A549 (cell line): ENCODE measurements at places on chromosomes 6 and 20. TPM values are rescaled to one million over a fixed set of nuclear protein-coding genes. Genes with fewer than 3 reads are reported as not detected.

DNA sequence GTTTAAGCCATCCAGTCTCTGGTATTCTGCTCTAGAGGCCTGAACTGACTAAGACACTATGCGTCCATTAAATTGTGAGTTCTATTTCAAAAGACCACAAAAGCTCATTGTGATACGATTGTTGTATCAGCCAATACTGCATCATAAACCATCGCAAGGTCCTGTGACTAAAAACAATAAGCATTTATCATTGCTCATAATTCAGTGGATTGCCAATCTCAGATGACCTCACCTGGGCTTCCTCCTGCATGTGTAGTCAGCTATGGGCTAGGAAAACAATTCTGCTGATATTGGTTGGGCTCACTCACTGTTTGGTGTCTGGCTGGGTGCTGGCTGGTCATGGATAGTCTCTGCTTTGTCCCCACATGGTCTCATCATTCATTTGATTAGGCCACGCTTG lies 592.7 kb upstream of the BTBD3 start:
- no peak for DNase-seq

- no peak for DNase-seq
Observed at GRCh38 chr6:2072453-2072852, 173.0 kb downstream of the GMDS start.

DNA sequence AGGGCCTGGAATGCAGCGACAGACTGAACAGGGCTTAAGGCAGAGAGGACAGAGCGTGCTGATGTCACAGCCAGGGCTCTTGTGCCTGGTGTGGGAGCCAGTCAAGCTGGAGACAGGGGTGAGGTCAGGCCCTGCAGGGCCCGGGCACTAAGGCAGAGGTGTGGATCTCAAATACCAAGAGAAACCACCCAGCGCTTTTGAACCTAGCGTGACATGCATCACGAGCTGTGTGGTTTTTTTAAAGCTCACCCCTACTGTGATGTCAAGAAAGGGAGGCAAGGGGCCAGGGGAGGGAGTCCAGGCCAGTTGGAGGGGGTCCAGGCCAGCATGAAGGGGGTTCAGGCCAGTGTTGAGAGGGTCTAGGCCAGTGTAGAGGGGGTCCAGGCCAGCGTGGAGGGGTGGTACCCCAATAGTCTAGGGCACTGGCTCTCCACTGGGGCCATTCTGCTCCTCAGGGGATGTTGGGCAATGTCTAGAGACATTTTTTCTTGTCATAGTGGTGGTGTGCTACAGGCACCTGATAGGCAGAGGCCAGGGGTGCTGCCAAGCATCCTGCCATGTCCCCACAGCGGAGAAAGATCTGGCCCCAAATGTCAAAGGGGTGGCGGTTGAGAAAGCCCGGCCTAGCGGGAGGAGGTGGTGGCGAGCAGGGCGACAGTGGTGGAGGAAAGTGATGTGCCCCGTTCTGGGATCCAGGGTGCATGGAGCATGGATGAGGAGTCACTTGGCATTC lies 42.6 kb downstream of the RBM38 start:
- DNase-seq = no peak

- DNase-seq = no peak
Observed at GRCh38 chr6:36781669-36782068, 57.6 kb downstream of the CPNE5 start.

DNA sequence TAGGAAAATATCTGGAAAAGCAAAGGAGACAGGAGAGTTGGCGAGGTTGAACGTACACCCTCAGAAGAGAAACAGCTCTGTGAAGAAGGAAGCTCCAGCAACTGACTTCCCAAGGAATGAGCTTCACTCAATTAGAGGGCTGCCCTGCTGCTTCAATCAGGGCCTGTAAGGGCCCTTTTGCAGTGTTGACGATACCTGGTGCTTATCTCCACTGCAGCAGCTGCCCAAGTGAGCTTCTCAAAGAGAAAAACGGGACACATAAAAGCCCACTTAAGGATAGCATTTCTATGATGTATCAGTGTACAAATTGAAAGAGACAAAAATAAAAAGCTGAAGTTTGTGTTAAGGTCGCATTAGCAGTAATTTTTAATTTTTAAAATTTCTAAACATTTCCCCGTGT lies 16.4 kb downstream of the SEC63 start:
- no peak for DNase-seq

- DNase-seq = peak; percentile 18
Observed at GRCh38 chr6:51959744-51960383, 127.5 kb downstream of the PKHD1 start.

DNA sequence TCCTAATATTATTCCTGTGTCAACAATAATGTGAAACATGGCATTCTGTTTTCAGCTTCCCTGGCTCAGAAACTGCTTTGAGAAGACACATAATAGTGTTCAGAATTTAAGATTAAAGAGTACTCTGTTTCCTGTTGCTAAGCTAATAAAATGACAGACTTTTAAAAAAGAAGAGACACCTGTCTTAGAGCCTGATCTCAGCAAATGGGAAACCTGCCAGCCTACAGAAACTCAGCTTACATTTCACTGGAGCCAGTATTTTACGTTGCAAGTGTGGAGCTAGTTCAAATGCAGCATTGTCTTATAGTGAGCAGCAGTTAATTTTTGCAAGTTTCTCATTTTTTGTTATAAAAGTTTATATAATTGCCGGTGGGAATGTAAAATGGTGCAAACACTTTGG lies 28.8 kb downstream of the KIZ start:
- DNase-seq = no peak

- no peak for DNase-seq
Observed at GRCh38 chr6:118963003-118963402, 28.0 kb upstream of the MCM9 start.

DNA sequence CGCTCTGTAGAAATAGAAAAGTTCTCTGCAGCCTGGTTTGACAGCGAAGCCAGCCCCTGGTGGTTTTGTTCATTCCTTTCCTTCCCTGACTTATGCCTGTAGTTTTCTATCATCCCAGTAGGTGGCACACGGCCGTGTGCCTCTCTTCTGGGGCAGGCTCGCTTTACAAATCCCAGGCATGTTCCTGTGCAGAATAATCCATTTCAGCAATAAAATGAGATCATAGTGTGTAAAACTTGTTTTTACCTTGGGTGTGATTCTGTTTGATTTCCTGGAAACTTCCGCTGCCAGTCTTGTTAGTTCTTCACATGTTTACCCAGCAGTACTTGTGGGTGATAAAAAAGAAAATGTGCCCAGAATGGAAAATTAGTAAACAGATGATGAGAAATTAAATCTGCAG lies 7.4 kb upstream of the INSM1 start:
- DNase-seq = peak; percentile 75

GRCh38 chr20:15740046-15740775 lies 833.0 kb downstream of the KIF16B start:
- no peak for DNase-seq

DNA sequence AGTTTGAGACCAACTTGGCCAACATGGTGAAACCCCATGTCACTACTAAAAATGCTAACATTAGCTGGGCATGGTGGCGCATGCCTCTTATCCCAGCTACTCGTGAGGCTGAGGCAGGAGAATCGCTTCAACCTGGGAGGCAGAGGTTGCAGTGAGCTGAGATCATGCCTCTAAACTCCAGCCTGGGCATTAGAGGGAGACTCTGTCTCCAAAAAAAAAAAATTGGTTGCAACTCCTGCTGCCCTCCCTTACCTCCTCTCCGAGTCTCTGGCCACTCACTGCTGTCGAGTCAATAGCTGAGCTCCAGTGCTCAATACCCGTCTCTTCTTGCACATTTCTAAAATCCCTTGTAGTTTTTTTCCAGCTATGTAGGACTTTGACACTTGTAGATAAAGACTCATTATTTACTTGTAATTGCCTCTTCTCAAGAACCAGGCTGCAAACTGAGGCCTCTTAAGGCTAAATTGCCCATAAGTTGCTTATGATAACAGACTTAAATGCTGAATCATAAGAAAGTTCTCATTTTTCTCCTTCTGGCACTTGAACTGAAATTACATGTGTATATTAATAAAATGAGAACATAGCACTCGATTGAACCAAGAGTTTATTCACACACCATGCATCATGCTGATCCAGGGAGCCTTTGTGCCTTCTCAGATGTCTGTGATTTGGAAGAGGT lies 13.8 kb downstream of the HECA start:
- no peak for DNase-seq

DNA sequence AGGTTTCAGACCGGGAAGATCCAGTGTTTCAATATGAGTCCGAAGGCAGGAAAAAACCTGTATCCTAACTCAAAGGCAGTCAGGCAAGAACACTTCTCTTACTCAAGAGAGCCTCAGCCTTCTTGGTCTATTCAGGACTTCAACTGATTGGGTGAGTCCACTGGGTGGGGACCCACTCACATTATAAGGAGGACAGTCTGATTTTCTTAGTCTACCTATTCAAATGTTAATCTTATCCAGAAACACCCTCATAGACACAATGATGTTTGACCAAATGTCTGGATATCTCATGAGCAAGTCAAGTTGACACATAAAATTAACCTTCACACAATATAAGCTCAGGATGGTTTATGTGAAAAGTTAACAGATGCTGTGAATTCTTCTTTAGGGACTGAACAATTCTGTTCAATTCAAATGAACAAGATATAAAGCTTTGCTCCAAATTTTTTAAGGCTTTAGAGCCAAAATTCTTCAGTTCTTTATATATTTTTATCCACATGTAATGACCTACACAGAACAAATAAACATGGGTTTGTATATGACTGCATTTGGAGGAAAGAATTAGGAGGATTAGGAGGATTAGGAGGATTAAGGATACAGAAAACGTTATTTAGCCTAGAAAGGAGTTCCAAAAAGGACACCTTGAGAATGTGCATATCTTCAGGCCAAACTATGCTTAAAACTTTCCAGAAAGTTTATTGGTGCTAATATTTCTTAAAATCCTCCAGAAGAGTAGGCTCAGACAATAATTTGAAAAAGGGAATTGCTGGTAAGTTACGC lies 35.3 kb upstream of the LAMA2 start:
- no peak for DNase-seq

DNA sequence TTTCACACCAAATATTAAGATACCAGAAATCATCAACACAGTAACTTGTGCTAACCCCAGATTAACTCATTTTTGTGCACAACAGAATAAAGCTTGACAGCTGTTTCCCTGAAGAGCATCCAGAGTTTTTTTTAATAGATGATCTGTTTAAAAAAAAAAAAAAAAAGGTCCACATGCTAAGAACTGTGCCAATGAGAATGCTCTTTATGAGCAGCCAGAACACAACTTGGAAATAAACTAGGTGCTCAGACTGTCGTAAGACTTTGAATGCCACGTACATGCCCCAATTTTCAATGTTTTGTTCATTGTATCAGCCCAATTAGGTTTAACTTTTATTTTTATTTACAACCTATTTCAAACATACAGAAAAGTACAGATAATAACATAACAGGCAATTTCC lies 47.3 kb downstream of the STAU1 start:
- DNase-seq = no peak

GRCh38 chr20:57938158-57939108 lies 228.6 kb upstream of the PMEPA1 start:
- DNase-seq = no peak

- DNase-seq = peak; percentile 38
Observed at GRCh38 chr20:22797103-22797502, 212.7 kb upstream of the FOXA2 start.

DNA sequence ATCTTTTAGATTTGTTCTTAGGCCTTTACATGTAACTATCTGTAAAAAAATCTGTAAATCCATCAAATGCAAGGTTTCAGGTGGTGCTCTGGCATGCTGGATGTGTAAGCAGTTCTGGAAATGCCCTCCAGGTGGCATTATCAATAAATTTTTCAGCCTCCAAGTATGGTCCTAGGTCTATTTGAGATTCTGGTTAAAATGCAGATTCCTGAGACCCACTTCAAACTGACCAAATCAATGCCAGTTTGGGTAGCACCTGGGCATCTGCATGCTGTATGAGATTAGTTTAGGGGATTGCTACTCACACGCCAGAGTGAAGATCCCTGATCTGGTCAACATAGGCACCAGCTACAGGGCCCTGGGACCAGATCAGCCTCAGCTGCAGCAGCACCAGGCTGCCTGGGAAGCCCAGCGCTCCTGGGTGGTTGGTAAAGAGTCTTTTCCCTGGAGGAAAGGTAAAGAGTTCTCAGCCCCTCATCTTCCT lies 507.3 kb upstream of the CITED2 start:
- peak; percentile 13 for DNase-seq

DNA sequence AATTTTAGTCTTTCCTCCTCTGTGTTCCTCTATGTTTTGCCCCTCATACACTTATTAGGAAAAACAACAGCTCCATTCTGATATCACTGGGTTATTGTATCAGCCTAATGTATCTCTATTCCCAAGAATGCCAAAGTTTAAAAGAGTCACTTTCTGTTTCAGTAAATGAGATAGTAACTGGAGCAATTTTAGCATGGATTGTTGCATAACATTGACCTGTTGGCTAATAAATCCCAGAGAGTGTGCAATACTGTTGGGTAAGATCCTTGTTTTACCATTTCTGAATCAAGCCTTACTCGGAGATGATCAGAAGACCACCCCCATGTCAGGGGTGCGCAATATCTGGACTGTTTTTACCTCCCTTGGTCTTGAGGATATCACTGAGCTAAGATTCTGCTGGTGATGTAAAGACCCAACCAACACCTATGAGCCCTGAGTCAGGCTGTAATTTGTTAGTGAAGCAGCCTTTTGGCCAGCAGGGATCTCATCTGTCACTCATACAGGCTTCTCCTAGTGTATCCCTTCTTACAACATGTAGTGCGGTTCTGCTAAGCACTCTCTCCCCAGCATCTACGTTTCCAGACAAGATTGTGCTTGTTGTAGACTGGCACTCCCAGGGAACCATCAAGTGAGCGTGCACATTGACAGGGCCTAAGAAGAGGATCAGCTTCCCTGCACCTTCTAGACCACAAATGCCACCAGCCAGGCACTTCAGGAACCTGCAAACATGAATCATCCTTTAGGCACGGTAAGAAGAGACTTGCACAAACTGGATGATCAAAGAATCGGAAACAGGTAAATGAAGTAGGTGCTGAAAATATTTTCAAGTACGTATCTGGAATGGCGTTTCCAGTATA lies 11.5 kb upstream of the IPCEF1 start:
- DNase-seq = no peak

DNA sequence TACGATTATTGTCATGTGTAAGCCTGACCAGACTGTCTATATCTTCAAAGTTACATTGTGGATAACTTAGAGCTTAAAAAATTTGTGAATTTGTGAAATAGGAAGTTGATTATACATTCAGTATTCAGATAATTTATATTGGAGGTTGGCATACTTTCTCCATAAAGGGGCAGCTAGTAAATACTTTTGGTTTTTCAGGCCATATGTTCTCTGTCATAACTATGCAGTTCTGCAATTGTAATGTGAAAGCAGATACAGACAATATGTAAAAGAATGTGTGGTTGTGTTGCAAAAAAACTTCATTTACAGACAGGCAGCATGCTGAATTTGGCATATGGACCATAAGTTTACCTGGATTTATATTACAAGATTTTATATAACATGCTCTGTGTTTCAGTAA lies 29.3 kb downstream of the HSF2 start:
- no peak for DNase-seq

Gene RBM38
- 13.0 to 15.7 TPM (median 14.2 TPM) in 3 replicates for polyA plus RNA-seq

Gene ITPA
- polyA plus RNA-seq = 102 to 106 TPM (median 103 TPM) in 3 replicates

Gene TRIM31
- 3.1 to 3.3 TPM (median 3.2 TPM) in 3 replicates for polyA plus RNA-seq

Gene MARCKS
- polyA plus RNA-seq = 20.2 to 26.3 TPM (median 21.2 TPM) in 3 replicates

Gene PNPLA1
- 0.04 TPM in 1 of 3 replicates, not detected in the others for polyA plus RNA-seq
